ENCODE measurements at places on chromosomes 1 and 21. TPM values are rescaled to one million over a fixed set of nuclear protein-coding genes. Genes with fewer than 3 reads are reported as not detected.

DNA sequence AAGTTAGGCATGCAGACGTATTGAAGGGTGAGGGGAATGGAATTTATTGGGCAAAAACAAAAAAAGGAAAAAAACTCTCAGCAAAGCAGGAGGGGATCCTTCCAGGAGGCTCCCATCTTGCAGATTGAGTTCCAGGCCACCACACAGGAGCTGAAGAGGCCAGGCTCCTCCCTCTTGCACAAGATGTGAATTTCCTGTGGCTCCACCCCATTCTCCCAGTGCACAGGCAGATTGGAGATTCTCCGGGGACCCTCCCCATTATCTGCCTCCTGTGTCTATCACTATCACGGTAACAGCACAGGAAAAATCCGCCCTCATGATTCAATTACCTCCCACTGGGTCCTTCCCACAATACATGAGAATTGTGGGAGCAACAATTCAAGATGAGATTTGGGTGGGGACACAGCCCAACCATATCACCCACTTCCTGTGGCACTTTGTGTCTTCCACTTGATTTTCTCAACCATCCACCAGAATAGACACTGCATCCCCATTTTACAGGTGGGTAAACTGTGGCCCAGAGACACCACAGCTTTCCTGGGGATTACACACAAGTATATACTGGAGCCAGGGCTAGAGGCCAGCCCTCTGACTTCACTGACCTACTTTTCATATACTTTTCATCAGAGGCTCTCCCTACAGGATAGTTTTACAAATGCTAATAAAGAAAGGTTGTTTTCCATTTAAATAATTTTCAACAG lies 18.9 kb upstream of the COL6A1 start:
- DNase-seq = no peak

GRCh38 chr1:186195377-186195931 lies 179.6 kb downstream of the TPR start:
- DNase-seq = no peak

GRCh38 chr21:26115305-26115704 lies 55.3 kb downstream of the APP start:
- no peak for DNase-seq

- DNase-seq = no peak
These were observed 46.8 kb upstream of the PPM1J start for GRCh38 chr1:112761714-112762480.

DNA sequence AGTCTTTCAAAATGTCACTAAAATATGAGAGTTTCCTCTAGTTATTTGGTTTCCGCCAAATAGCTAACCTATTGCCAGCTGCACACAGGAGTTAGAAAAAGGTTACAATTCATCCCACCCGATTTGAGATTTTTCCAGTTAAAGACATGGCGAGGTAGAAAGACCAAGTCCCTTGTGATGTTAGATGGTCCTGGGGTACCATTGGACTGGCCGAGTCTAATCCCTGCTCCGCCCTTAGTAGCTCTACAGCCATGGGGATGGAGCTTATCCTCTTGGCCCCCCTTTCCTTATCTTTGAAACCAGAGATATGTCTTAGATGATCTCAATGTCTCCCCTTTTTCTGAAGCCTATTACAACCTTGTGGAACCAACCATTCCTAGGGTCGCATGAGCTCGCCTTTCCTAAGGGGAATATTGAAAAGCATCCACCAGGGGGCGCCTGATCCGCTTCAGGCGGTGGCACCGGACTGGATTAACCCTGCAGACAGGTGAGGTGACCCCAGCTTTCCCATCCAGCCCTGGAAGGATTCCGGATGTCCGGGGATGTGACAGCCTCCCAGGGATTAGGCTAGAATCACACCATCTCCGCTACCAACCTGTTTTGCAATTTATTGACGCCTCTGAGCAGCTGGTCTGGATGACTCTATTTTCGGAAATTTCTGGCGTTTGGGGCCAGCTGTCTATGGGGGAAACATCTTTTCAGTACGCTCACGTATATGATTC lies 68.3 kb upstream of the SIM2 start:
- DNase-seq = no peak

- no peak for DNase-seq
These were observed 65.4 kb upstream of the STUM start for GRCh38 chr1:226482975-226483700.

DNA sequence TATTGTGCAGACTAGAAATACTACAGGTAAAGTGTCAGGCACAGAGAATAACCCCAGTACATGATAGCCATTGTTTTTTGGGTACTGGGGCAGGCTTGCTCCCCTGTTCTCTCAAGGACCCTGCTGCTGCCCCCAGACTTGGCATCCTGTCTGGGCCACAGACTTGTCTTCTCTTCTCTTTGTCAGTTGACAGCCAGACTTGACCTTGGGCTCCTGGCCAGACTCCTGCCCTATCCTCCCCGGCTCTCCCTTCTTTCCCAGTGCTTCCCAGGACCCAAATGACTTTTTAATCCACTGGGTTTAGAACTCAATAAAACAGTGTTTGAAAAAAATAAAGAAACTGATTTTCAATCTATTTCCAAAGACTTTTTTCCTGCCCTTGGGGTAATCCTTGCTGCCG lies 43.2 kb downstream of the ZSCAN20 start:
- no peak for DNase-seq

- DNase-seq = no peak
These were observed 38.4 kb downstream of the NFASC start for GRCh38 chr1:204909109-204909508.

ITLN2 gene
- 6.3 TPM for total RNA-seq

KRTAP21-2 gene
- total RNA-seq = not detected

RBBP5 gene
- total RNA-seq = 12.4 TPM
